ENCODE measurements at places on chromosomes 3 and 15.

- DNase-seq: no peak
Observed at GRCh38 chr3:109683746-109684145, 346.4 kb upstream of the DPPA4 start.

- peak; percentile 79 for DNase-seq
Observed at GRCh38 chr3:151086484-151087456, 1.3 kb downstream of the MED12L start.

DNA sequence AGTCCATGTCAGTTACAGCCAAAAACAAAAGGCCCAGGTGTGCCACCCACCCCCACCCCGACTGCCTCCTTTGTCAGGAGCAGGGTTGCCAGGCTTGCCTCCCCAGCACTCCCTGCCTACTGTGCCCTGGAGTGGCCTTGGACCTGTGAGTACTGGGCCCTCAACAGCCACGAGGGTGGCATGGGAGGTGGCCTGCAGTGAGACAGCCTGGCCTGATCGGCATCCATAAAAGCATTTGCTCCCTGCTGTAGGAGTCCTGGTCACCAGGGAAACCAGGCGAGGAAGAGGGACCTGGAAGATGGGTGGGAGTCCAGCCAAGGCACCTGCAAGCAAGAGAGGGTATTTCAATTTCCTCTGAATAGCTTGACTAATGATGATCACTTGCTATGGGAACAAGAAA, 56.4 kb upstream of the KCNMB2 start:
- DNase-seq: no peak

DNA sequence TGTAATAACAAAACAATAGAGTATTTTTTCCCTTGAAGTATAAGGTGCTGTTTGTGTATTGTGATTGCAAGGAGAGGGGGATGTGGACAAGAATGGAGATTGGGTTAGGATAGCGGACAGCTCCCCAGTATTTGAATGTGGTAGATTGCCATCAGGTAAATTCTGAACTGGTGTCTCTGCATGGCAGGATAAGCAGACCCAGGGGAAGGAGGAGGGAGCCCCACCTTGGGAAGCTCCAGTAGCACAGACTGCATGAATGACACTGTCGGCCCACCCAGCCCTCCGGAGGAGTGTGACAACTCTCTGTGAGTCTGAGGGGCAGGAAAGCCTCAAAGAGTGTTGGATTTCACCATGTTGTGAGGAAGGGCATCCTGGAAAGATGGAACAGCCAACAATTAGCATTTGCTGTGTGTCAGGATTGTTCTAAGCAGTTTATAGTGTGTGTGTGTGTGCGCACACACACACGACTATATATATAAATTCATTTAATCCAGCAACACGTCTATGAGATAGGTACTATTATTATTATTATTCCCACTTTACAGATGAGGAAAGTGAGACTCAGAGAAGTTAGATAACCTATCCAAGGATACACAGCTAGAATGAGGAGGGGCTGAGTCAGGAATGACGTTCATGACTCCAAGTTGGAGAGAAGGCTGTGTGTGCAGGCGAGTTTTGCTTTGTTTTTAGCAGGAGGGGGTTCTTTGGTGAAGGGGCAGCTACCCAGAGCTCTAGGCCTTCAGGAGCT, 63.4 kb upstream of the LCTL start:
- DNase-seq: no peak

GRCh38 chr15:71185706-71186105, 70.4 kb downstream of the THSD4 start:
- no peak for DNase-seq

DNA sequence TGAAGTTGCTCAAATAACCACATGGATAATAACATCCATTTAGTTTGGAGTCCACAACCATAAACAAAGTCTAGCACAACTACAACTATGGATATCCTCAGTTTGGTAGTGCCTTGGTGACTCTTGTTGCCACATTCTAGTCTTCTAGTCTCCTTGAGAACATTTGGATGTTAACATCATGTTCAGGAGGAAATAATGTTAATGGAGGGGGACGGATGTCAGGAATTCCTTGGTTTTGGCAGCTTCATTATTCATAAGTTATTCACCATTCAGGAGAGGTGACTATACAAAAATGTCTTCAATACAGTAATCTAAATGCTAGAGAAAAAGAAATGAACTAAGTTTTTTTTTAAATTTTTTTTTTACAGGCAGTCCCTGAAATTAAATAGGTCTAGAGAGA, 26.4 kb upstream of the GABPB1 start:
- DNase-seq: no peak

DNA sequence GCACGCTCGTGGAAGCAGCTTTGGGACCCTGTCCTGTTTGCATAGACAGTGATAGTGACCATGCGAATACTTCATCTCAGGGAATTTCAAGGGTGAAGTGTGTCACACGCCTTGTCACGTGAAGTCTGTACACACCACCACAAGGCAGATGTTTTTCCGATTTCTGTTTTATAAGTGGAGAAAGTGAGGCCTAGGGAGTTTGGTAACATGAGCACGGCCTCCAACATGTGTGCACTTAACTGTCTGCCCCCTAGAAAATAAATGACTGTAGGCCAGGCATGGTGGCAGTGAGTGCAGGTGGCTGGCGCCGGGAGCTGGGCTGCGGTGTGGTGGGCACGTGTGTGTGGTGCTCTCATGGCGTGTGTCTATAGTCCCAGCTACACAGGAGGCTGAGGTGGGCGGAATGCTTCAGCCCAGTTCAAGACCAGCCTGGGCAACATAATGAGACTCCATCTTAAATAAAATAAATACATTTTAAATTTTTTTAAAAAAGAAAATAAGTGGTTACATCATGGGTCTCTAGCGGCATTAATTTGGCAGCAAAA, 42.0 kb downstream of the WHAMM start:
- DNase-seq: no peak

DNA sequence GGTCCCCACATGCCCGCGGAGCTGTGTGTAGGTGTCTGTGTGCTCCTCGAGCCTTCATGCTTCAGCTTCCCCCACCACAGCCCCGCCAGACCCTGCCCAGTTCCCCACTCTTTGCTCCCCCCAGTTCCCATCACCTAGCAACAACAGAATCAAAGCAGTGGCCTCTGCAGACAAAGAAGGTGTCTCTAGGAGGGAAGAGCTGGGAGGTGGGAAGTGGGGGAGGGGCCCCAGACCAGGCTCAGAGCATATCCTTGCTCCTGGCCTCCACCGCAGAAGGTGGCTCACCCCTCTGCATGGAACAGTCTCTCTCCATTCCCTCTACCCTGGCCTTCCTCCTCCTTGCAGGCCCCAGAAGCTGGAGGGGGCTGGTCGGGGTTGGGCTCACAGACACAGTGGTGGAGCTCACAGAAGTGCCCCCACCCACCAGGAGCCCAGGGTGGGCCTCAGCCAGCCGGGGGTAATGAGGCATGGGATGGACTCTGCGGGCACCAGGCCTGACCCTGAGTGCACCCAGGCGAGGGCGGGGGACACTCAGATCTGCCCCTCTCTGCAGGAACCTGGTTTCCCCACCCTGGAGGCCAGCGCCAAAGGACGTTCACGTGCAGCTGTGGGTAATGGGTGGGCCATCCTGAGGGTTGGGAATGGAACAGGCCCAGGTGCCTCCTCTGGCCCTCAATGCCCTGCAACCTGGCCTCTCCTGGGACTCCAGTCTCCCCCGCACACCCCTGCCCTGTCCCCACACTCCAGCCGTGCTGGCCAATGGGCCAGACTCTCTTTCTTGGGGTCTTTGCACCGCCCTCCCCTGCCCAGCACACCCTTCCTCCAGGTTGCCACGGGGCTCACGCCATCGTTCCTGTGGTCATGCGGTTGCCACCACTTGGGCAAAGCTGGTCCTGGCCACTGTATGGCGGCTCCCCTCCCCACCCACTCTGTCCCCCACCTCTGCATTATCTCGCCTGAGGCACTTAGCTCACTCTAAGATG, 53.4 kb downstream of the TPRA1 start:
- no peak for DNase-seq

DNA sequence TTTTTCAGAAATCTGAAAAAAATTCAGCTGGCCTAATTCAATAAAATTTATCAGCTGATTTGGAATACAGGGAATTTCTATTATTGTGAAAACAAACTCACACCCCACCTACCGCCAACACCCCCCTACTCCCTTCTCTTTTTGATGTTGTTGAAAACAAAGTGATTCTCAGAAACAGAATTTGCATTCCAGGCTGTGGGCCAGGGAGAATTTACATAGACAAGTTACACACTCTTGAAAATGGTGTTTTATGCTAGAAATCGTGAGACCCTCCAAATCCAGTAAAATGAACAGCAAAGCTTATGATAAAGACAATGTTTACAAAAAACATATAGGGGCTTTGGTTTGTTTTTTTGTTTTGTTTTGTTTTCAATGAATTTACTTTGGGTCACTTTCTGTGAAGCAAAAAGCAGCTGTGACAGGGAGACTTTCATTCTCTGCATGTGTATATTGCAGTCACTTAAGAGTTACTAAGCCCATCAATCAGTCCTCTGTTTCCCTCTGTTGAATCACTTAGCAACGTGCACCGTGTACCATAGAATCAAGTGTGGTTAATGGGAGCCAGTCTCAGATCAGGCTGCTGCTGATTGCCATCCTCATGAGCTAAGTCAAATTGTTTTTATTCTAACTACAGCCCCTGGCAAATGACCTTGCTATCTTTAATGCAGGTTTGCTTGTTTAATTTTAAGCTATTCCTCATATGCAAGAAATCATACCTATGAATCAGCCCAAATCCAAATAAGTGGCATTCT, 159.8 kb downstream of the ALCAM start:
- DNase-seq: peak; percentile 57

GRCh38 chr3:122451371-122451770, 35.5 kb upstream of the WDR5B start:
- no peak for DNase-seq

DNA sequence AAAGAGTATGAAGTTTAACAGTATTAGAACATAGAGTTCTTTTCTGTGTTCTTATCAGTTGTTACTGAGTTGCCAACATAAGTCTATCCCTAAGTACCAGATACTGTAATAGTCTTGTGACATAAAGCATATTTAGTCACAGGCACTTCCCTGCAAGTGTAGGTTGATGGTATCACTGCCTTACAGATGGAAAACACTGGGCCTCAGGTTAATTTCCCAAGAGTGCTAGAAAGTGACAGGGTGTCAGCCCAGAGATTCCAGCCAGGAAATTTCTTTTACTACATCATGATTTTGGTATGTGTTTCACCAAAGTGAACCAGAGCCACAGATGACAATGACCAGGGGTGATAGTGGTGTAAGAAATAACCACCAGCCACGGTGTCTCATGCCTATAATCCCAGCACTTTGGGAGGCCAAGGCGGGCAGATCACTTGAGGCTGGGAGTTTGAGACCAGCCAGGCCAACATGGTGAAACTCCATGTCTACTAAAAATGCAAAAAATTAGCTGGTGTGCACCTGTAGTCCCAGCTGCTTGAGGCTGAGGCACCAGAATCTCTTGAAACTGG, 3.2 kb downstream of the EIF1B start:
- no peak for DNase-seq

DNA sequence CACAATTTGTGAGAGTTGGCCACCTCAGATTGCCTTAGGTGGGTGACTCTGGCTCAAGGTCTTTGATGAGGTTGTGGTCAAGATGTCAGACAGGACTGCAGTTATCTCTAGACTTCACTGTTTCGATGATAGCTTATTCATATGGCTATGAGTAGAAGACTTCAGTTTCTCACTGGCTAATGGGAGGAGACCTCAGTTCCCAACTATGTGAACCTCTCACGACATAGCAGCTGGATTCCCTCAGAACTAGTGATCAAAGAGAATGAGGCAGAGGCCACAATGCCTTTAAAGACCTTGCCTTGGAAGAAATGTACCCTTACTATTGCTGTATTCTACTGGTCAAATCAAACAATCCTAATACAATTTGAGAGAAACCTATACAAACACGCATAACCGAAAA, 607.5 kb upstream of the ROBO2 start:
- DNase-seq: no peak

- no peak for DNase-seq
Observed at GRCh38 chr15:89340573-89340972, 5.9 kb upstream of the POLG start.

GRCh38 chr3:31522152-31522551, 10.6 kb upstream of the STT3B start:
- DNase-seq: no peak

DNA sequence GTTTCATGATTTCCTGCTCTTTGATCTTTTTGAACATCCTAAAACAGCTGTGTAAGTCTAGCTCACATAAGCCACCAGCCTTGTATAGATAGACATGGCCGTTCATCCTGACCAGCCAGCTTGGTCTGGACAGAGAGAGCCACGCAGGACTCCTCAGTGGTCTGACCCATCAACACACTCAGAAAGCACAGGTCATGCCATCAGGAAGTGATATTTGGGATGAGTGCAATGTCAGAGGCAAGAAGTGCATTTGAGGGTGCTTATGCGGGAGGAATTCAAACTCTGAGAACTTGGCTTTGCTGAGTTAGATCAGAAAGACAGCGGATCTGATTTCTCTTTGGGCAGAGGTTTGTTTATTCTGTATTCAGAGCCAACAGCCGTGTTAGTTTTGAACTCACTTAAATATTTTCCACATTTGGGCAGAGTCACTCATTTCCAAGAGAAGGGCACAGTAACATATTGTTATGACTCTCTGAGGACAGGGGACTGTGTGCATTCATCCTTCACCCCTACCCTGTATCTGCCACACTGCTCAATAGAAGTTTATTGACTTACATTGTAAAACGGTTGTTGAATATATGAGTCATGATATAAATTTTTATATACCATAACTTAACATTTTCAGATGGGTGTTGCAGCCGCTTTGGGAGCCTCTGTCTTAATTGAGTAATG, 225.3 kb upstream of the LYSMD4 start:
- DNase-seq: no peak

DNA sequence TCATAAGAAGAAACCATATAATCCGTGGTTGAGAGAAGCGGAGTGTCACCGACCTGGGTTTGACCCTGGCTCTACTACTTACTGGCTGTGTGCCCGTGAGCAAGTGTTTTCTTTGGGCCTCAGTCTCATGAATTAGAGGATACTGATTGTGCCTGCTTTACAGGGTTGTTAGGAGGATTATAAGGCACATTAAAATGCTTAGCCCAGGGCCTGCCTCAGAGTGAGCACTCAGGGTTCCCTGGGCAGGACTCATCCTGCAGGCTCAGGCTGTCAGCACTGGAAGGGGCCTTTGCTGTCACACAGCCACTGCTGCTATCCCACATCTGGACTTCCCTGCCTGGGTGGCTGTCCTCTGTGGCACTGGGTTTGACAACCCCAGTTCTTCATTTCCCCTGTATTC, 4.7 kb downstream of the PLA2G4F start:
- no peak for DNase-seq

DNA sequence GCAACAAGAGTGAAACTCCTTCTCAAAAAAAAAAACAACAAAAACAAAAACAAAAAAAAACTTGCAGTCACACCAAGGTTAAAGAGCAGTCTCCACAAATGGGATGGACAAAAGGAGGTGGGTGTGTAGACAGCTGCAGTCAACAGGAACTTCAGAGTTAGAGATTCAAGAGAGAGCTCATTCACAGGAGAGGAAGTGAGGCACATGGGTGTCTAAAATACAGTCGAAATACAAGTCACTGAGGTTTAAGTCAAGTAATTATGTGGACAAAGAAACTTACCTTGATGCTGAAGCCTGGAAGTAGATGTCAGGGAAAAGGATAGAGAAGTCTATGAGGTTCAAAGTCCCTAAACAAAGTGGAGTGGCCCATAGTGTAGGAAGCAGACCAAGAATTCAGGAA, 14.8 kb downstream of the MRPS11 start:
- DNase-seq: no peak

Data from NCI-H2081 treated with DMSO at 0.1 percent for 48 hours (cell line).